Mucosa of descending colon (tissue), 3 donors: ENCODE measurements at places on chromosomes 7 and 10. TPM values are rescaled to one million over a fixed set of nuclear protein-coding genes. Genes with fewer than 3 reads are reported as not detected.
A peak's percentile ranks its signal among the peaks of the same experiment; 100 is the strongest.

The HYCC1 gene
- 6.7 TPM for total RNA-seq

- peak; percentile 35 for DNase-seq
Observed at GRCh38 chr7:80105701-80106408, 28.8 kb upstream of the GNAI1 start.

The CNPY1 gene
- not detected for total RNA-seq

DNA sequence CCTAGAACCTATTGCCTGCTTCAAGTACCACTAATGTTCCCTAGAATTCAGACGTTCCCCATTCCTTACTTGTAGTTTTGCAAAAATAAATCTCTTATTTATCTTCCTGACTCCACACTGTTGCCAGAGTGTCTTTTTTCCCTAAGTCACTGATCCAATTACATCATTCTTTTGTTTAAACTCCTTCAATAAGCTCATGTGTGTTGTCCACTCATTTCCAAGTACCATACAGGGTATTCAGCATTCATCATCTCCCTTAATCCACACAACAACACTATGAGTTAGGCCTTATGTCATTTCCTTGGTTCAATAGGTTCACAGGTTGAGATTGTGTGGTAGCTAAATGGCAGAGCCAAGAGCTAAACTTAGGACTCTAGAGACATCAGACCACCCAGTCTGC lies 119.9 kb upstream of the RHOBTB1 start:
- no peak for DNase-seq

DNA sequence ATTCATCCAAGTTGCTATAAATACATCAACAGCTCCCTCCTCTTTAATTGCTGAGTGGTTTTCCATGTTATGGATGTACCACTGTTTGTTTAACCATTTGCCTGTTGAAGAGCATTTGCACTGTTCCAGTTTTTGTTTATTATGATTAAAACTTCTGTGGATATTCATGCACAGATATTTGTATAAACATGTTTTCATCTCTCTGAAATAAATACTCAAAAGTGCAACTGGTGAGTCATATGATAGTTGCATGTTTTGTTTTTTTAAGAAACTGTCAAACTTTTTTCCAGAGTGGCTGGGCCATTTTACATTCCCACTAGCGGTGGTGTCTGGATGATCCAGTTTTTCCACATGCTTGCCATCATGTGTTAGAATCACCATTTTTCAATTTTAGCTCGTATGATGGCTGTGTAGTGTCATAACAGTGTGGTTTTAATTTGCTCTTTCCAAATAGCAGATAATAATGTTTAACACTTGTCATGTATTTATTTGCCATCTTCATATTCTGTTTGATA lies 33.6 kb downstream of the MEOX2 start:
- no peak for DNase-seq

The TAS2R41 gene
- not detected for total RNA-seq

- no peak for DNase-seq
Observed at GRCh38 chr10:11729790-11730315, 12.3 kb upstream of the ECHDC3 start.

- DNase-seq, result no peak
Observed at GRCh38 chr10:21463436-21463835, 62.0 kb downstream of the SKIDA1 start.
